ENCODE measurements at places on chromosomes 7 and 10.

- DNase-seq, result no peak
Measured at GRCh38 chr7:135428011-135428410, 81.9 kb downstream of the CNOT4 start.

DNA sequence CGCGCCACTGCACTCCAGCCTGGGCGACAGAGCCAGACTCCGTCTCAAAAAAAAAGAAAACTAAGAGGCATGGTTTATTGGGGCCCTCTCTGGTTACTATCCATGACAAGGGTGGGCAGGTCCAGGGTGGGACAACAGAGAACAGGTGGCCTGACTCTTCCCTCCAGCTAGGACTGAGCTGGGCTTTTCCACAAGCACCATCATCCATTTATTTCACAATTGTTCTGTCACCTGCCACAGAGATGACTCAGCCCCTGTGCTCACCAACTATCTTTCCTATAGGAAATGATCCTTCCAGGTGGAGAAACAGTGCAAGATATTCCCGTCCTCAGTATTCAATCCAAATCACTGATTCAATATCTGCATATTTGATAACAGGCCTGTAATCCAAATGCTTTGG is 44.9 kb upstream of the MYL10 start:
- no peak for DNase-seq

- DNase-seq, result no peak
Measured at GRCh38 chr10:122422266-122422989, 32.0 kb upstream of the ARMS2 start.

GRCh38 chr7:101386558-101387231 is 24.0 kb downstream of the COL26A1 start:
- DNase-seq, result no peak

DNA sequence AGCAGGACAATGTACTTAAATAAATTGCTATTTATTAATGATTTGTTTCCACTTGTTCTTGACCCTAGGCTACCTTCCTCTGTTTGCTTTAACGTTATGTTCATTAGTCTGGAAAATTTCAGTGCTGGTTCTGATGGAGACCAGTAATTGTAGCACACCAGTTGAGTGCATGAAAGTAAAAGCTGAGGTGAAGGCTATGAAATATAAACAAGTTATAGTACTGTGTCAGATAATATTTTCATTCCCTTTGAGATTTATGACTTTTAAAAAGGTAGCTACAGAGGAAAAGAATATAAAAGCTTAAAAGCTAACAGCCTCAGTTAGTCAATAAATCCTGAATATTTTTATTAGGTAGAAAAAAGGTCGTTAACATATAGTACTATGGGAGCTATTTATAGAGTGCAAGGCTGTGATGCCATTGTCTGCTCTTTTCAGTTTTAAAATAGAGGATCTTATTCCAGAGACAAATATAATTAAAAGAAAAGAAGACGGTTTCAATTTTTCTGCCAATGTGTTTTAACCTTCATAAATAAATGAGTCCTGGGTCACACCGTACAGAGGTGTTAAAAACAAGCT is 351.8 kb upstream of the ETV1 start:
- no peak for DNase-seq

GRCh38 chr7:50724526-50725520 is 57.9 kb downstream of the GRB10 start:
- no peak for DNase-seq

DNA sequence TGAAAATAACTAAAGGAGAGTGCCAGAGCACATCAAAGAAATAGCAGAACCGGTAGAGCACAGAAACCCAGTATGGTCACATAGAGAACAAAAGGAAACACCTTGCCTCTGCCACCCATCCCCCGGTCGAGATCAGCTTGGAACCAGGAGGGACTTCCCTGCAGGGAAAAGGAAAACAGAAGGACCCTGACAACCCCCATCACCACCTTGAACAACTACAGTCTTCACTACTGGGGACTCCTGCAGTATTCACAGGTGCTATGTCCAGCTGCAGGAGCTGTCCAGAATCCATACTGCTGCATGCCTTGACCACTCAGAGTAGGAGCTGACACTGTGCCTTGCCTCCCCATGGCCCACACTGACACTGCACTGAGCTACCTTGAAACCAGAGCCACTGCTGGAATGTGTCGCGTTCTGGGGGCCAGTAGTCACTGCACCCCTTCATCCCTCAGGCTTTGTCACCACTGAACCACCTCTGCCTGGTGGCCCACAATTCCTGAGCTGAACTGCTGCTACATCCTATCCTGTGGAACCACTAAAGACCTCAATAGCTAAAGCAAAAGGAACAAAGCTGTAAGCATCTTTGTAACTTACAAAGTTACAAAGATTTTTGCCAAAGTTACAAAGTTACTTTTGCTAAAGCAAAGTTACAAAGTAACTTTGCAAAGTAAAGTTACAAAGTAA is 66.8 kb downstream of the TRIL start:
- no peak for DNase-seq

- DNase-seq, result no peak
Measured at GRCh38 chr10:52312942-52313255, 1.2 kb upstream of the DKK1 start.

DNA sequence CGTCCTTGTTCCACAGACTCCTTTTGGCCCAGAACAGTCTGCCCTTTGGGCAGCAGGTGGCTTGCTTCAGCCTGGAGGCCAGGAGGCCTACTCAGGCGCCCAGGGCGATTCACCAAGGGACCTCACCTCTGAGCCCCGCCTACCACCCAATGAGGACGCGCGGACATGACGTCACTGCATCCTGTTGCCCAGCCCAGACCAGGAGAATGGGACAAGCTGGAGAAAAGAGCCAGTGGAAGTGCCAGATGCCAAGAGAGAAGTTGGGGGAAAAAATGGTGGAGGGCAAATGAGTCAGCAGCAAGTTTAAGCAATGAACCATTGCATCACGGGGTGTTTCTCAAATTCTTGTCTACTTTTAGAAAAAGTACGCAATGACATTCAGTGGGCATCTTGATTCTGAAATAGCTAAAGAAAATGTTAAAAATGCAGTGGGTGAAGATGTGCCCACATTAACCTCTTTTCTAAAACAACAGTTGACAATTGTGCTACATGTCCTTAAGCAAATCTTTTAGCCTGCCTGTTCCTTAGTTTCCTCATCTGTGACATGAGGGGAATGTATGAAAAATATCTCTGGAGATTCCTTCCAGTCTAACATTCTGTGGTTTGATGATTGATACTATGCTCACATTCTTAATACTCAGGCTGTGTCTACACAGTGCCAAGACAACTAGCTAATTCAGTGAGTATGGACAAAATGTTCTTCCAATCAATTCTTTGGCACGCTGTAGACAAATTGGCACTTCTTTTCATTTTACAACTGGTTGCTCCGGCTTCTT is 23.9 kb upstream of the LEP start:
- DNase-seq, result no peak

- no peak for DNase-seq
Measured at GRCh38 chr7:95411036-95411435, 14.9 kb upstream of the PON3 start.

DNA sequence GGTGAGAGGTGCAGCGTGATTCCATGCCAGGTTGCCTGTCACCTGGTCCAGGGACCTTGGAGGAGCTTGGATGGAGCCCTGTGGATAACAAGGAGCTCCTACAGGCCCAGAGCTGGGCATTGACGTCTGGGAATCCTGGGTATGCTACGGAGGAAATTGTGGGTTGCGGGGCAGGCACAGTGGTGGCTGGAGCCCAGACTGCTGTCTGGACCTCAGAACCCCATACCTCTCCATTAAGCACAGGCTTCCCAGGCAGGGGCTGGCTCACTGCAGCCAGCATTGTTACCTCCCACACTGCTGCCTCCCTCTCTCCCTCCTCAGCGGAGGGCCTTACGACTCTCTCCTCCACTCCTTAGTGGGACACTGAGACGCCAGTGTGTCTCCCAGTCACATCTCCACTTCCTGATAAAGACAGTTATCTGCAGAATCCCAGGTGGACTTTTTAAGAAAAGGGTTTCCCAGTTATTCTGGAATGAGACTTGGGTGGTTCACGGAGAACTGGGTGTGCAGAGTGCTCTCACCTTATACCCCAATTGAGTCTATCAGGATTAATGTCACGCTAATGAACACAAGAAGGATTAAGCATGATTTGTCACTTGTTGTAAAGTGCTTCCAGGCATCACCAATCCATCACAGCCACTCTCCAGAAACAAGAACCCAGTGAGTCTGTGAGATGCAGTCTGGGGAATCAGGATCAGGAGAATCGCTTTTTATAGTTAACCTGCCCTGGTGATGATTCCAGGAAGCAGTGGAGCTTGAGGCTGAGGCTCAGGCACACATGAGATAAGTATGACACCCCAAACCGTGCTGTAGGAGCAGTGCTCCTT is 309.4 kb downstream of the RPS24 start:
- no peak for DNase-seq

- no peak for DNase-seq
Measured at GRCh38 chr7:78315119-78315518, 516.5 kb downstream of the PHTF2 start.

DNA sequence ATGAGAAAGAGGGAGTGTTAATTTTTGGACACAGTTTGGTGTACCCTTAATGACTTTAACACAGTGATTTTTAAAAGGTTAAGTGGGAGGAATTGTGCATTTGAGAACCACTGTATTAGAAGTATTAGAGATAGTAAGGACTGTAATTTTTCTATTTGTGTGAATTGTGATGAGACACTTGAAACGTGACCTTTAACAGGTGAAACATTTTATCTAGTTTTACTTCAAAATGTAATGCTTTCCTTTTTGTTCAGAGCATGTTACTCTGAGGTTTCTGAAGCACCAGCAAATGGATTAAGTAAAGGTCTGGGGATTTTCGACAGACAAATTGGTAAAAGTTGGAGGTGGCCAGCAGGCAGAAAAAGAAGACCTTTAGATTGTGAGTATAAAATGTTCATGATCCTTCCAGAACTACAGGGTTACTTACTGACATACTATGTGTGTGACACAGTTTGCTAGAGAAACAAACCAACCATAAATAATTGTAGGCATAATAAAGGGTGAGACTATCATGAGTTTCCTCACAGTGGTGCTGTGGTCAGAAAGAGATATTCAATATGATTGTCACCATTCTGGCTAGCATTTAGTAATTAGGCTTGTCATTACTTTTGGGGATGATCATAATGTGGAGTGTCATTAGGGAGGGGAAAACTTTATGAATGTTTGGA is 26.1 kb downstream of the LCOR start:
- DNase-seq, result no peak

- DNase-seq, result no peak
Measured at GRCh38 chr7:66359656-66360211, 154.6 kb downstream of the TPST1 start.

GRCh38 chr10:92690211-92690914 is 608 bp downstream of the HHEX start:
- no peak for DNase-seq

GRCh38 chr10:74013004-74013403 is 15.1 kb downstream of the VCL start:
- no peak for DNase-seq

DNA sequence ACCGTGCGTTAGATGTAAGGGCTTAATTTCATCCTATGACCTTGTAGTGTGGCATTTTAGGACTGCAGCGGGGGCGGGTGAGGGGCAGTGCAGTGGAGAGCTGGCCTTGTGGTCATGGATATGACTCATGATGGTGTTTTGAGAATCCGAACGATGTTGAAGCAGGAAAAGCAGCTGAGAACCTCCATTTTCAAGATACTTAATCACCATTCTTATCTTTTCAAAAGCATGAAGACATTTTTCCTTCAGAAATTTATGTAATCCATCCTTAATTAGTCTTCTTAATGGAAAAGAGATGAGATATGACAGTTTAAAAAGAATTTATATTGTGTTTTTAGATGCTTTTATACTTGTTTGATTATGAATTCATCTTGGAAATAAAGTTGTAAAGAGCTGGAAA is 9.6 kb downstream of the ATP5F1C start:
- DNase-seq, result no peak

DNA sequence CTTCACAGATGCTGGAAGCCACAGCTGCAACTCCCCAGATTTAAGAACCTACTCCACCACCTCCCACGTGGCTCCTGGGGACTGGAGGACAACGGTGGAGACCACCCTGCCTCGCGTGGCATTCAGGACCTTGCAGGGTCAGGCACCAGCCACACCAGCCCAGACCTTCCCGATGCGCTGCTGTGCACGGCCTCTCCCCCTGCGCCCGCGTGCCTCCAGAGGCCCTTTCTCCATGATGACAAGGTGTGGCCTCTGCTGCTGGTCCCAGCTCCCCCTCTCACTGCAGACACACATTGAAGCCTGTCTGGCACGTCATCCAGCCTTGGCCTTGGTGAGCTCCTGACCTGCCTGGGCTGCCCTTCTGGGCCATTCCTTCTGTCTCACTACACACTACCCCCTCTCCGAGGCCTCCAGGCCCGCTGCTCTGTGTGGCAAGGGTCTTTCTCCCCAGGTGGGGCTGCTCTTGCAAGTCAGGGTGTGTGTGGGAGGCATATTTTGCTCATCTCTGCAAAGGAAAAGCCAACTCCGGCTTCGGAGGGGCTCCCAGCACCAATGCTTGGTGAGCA is 254.8 kb downstream of the MAD1L1 start:
- no peak for DNase-seq

DNA sequence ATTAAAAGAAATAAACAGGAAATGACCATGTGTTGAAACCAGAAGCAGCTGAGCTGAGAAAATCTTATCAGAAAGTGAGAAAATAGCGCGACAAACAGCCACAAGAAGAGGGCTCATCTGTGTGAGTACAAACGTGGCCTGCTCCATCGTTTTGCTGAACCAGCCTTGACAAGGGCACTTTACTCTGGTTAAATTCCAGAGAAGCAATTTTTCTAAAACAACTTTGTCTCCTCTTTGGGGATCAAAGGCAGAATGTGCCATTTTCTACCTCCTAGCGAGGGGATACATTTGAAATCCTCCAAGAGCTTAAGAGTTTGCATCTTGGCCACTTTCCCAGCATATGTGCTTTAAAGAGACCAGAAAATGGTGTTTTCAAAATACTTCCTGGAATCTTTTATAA is 51.3 kb upstream of the VIPR2 start:
- DNase-seq, result no peak

GRCh38 chr10:75688506-75689300 is 257.3 kb downstream of the LRMDA start:
- no peak for DNase-seq

GRCh38 chr7:28748933-28749584 is 209.1 kb downstream of the TRIL start:
- no peak for DNase-seq

DNA sequence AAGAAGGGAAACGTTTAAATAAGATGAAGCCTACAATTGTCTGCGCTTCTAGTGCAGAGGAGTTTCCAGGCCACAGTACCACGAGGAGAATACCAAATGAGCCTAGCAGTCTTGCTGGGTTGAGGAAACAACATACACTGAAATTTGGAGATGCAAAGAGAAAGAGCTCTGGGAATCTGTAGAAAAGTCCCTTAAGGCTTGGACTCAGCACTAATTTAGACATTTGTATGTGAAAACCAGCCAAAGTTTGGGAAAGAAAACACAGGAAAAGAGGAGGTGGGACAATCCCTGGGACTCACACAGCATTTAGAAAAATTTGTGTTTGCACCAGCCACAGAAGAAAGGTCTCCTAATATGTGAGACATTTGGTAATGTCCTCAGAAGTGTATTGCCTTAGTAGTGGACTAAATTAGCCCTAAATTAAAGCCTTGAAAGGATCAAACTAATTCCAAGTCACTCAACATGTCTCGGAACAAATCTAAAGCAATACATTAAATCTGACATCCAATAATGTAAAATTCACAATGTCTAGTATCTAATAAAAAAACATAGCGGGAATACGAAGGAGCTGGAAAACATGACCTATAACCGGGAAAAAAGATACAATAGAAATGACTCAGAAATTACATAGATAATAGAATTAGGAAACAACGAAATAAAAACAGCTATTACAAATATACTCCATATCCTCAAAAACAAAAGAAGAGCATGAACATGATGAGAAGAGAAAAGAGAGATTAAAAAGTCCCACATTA is 187.1 kb upstream of the NAMPT start:
- no peak for DNase-seq

GRCh38 chr7:41916450-41916927 is 213.6 kb upstream of the INHBA start:
- DNase-seq, result no peak

Measured in stimulated activated CD4-positive, alpha-beta T cell treated with anti-CD3 and anti-CD28 coated beads, Interleukin-2, amount 100 ng/mL, for 4 hours (primary cell).